ENCODE measurements at places on chromosomes 2 and 18. TPM values are rescaled to one million over a fixed set of nuclear protein-coding genes. Genes with fewer than 3 reads are reported as not detected.

DNA sequence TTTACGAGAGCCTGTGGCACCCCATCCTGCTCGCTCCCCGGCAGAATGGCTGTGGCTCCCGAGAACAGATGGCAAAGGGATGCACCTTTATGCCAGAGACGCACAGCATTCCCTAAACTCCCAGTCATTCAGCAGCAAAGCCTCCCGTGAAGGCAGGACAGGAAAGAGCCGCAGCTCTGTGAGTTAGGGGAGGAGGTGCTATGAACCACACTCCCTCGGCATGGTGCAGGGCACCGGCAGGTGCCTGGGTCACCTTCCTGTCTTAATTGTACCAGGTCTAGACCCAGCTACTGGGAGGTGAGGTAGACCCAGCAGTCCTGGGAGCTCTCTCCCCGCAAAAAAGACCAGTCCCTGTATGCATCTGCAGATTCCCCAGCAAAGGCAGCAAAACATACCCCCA, 149.8 kb downstream of the TWIST2 start:
- no peak for DNase-seq

DNA sequence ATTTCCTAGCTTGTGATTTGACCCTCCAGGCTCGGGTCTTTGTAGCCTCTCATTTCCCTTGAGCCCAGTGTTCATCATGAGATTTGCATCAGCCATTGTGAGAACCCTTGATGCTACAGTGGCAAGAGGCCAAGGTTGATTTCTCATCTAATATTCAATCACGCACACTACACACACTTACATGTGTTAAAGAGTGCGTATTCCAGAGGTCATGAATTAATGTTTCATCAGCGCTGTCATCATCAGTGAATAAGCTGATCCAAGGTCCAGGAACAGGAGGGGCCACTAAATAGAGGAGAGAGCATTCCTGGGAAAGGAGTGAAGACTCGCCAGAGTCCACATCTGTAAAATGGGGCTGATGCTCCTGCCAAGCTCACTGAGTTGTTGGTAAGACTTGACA, 276.1 kb upstream of the SIX2 start:
- DNase-seq = no peak

DNA sequence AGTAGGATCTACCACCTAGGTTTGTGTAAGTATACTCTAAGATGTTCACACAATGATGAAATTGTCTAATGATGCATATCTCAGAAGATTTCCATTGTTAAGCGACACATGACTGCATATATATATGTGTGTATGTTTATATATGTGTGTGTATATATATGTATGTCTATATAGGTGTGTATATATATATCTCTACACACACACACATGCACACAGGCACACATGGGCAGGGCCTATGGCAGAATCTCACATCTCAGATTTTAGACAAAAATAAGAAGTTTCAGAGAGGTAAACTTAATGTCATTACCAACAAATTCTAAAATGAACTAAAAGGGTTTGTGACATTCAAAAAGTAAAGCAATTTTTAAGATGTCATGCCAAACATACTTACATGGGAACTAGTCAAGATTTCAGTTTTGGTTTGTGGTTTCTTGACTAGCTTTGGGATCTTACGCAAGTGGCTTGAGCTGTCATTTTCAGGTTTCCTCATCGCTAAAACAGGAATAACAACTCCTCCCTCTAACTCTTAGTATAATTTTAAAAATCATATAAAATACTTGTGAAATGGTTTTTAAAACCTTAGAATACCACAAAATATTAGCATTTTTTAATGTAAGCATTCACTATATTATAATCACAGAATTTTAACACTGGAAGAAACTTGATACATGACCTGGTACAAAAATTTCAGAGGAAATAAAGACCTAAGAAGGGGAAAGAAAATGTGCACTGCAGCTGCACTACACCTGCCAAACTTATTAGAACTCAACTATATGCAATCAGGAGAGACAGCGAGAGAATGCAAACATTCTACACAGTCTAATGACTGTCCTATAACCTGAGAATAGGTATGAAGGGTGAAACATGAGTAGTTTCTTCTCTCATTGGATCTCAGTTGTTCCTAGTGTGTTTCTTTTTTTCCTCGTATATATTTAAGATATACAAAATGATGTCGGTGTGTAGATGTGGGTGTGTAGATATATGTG, 75.7 kb downstream of the TTC21B start:
- DNase-seq = no peak

Gene C2orf78
- total RNA-seq = not detected

Gene GKN2
- not detected for total RNA-seq
